NCI-H2029 treated with DMSO at 0.1 percent for 48 hours (cell line): ENCODE measurements at places on chromosomes 16 and 17.

DNA sequence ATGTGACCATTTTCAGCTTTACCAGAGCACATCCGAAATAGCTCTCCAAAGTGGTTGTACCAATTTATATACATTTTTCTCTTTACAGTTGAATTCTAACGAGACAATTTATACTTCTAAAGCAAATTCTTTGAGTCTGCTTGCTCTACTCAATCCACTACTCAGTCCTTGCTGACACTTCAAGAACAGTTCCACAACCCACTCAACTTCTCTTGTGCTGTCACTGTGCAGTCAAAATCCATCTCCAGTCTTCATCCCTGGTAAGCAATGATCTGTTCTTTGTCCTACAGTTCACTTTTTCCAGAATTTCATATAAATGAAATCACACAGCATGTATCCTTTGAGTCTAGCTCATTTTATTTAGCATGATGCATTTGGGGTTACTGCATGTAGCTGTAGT, 30.6 kb downstream of the NETO2 start:
- no peak for DNase-seq

GRCh38 chr17:66661411-66662256, 173.3 kb upstream of the CACNG5 start:
- DNase-seq: no peak

GRCh38 chr17:37388266-37388665, 12.5 kb downstream of the C17orf78 start:
- no peak for DNase-seq

DNA sequence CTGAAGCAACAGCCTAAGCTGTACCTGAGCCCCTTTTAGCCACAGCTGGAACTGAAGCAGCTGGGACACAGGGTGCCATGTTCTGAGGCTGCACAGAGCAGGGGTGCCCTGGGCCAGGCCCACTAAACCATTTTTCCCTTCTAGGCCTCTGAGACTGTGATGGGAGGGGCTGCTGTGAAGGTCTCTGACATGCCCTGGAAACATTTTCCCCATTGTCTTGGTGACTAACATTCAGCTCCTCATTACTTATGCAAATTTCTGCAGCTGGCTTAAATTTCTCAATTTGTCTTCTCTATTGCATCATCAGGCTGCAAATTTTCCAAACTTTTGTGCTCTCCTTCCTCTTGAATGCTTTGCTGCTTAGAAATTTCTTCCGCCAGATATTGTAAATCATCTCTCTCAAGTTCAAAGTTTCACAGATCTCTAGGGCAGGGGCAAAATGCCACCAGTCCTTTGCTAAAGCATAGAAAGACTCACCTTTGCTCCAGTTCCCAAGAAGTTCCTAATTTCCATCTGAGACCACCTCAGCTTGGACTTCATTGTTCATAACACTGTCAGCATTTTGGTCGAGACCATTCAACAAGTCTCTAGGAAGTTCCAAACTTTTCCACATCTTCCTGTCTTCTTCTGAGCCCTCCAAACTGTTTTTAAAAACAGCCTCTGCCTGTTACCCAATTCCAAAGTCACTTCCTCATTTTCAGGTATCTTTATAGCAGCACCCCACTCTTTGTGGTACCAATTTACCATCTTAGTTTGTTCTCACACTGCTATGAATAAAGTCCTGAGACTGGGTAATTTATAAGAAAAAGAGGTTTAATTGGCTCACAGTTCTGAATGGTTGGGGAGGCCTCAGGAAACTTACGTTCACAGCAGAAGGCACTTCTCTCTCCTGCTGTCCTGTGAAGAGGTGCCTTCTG, 49.8 kb downstream of the TMEM100 start:
- DNase-seq: no peak

GRCh38 chr16:51747329-51747728, 596.3 kb upstream of the SALL1 start:
- DNase-seq: no peak

DNA sequence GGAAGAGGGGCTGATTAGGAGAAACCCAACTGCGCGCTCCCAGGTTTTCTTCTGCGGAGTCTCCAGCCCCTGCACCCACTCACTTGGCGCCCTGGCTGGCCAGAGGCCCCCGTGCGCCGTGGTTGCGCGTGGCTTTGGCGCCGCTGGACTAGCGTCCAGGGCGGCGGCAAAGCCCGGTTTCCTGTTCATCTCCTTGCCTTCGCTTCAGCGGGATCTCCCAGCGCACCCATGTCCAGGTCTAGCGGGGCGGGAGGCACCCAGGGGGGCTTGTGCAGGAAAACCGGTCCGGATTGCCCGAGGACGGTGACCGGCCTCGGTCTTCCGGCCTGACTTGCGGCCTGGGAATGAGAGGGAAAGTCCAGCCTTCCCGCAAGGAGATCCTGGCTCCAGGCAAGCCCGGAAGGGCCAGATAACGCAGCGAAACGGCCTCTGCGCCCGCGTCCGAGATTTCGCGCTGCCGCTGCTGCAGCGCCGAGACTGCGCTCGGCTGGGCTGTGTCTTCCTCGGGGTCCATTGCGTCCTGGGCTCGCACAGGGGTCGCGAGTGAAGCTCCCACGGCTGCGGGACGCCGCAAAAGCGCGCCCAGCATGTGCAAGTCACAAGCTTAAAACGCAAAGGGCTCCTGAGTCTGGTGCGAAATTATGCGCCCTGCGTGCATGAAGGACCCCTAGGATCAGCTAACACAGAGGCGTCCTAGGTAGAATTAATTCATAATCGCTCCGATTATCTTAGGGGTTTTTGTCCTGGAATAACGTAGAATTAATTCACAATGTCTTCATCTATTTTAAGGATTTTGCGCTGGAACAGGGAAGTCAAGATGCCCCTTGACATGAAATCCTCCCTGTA, 5.7 kb downstream of the FOXF1 start:
- DNase-seq: no peak

DNA sequence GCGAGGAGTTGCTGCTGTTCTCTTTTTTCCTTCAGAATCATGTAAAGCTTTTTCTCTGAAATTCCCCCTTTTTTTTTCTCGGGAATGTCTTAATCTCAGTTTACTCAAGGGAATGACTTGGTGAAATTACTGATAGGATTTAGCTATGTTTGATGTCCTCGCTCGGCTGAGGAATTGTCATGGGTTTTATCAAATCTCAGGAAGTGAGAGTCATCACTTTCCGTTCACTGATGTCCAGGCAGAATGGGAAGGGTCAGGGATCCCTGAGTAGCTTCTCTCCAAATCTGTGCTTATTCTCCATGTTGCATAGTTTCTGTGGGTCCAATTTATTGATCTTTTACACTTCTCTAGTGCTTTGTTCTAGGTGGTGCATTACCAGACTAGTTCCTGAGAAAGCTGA, 6.3 kb downstream of the IGSF6 start:
- no peak for DNase-seq

- peak; percentile 21 for DNase-seq
These were observed 29.4 kb upstream of the POLR3E start for GRCh38 chr16:22267764-22268163.

GRCh38 chr17:72616447-72616846, 476.0 kb downstream of the SLC39A11 start:
- no peak for DNase-seq

DNA sequence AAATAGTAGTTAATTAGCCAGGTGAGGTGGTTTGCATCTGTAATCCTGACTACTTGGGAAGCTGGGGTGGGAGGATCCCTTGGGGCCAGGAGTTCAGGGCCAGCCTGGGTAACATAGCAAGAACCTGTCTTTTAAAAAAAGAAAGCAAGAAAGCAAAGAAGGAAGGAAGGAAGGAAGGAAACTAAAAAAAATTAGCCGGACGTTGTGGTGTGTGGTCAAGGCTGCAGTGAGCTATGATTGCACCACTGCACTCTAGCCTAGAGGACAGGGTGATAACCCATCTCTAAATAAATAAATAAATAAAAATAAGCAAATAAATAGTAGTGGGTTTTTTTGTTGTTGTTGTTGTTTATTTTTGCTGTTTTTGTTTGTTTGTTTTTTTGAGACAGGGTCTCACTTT, 39.3 kb upstream of the MAP2K6 start:
- no peak for DNase-seq

DNA sequence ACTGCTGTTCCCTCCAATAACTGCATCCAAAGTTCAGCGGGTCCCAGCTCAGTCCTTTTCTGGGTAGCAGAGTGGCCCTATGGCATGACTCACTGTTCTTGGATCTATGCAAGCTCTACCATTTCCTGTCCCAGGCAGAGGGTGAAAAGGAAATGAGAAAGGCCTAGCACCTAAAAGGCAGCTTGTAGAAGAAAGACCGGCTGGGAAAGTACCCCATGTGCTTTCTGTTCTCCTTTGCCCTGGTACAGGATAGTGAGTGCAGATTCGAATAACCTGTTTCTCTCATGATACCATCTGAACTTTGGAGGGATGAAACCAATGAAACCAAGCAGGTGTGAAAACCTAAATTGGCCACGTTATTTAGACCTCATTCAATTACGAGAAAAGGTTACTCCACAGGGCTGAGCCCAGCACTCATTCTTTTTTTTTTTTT, 12.7 kb upstream of the HASPIN start:
- no peak for DNase-seq

GRCh38 chr16:15055141-15056053, 477 bp downstream of the NTAN1 start:
- DNase-seq: no peak

DNA sequence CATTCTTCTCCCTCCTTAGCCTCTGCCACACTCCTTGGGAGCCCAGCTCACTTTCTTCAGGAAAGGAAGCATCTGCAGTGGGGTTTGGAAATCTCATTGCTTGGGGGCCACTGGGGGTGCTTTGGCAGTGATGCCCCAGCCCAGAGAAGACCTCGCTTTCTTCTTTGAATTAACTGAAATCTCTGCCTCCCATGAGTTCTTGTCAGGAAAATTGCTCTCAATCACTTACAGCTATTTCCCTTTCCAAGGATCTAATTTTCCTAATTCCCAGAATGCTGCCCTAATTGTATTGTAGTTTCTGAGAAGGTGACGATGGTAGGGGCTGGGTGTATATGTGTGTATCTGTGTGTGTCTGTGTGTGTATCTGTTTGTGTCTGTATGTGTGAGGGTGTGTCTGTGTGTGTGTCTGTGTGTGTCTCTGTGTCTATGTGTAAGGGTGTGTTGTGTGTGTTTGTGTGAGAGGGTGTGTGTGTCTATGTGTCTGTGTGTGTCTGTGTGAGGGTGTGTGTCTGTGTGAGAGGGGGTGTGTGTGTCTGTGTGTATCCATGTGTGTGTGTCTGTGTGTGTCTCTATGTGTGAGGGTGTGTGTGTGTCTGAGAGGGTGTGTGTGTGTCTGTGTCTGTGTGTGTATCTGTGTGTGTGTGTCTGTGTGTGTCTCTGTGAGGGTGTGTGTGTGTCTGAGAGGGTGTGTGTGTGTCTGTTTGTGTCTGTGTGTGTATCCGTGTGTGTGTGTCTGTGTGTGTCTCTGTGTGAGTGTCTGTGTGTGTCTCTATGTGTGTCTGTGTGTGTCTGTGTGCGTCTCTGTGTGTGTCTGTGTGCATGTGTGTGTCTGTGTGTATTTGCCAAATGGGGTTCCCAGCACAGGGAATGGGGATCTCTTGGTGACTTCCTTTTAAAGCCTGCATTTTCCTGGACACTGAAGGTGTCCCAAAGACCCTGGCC, 83.5 kb upstream of the DNAJA2 start:
- DNase-seq: no peak

GRCh38 chr17:65222214-65222738, 85.1 kb downstream of the RGS9 start:
- no peak for DNase-seq

- DNase-seq: no peak
These were observed at the start of gene CBX2 for GRCh38 chr17:79777894-79778503. Gene CBX2, plus strand, starts transcription at chr17:79778148. Its CDS starts 88 bp downstream, at chr17:79778236.

DNA sequence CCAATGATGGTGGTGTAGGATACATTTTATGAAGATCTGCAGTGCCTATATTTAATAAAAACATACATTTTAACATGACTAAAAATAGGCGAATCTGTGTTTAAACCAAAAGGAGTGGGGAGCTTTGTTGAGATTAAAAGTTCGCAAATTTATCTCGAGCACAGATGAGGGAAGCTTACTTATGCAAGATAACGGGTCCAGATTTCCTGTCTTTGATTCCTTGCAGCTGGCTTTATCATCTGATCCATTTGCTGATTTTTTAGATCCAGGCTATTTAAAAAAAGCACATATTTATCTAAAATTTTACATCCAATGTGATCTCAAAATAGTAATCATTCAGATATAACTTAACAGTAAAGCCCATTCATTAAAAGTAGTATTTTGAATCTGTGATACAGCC, 57.0 kb upstream of the INTS2 start:
- DNase-seq: no peak

GRCh38 chr16:57144027-57144426, 41.8 kb downstream of the PSME3IP1 start:
- no peak for DNase-seq

GRCh38 chr16:54934481-54935265, 4.0 kb downstream of the IRX5 start:
- no peak for DNase-seq

GRCh38 chr16:70161350-70161749, 12.2 kb upstream of the CLEC18C start:
- DNase-seq: no peak

- no peak for DNase-seq
These were observed 10.7 kb downstream of the WIPI1 start for GRCh38 chr17:68446626-68447041.

DNA sequence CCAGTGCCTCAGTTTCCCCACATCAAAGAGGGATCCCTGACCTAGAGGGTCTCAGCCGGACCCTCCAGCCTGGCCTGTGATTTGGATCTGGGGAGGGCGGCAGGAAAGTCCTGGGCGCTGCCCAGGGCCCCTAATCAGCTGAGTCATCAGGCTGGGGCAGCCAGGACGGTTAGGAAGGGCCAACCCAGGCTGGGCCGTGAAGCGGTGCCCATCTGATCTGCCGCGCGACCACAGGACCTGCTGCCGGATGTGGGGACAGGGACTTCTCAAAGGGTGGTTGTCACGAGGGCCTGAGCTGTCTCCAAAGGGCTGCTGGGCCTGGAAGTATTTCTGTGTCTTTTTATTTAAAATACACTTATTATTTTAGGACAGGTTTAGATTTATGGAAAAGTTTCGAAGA, 4.4 kb downstream of the TPSAB1 start:
- DNase-seq: no peak

GRCh38 chr17:1557355-1558095, 5.1 kb downstream of the PITPNA start:
- DNase-seq: no peak

- peak; percentile 53 for DNase-seq
These were observed 13.9 kb downstream of the CYB561 start for GRCh38 chr17:63431939-63432804.

- no peak for DNase-seq
These were observed 12.6 kb upstream of the CEP20 start for GRCh38 chr16:15900901-15901500.

DNA sequence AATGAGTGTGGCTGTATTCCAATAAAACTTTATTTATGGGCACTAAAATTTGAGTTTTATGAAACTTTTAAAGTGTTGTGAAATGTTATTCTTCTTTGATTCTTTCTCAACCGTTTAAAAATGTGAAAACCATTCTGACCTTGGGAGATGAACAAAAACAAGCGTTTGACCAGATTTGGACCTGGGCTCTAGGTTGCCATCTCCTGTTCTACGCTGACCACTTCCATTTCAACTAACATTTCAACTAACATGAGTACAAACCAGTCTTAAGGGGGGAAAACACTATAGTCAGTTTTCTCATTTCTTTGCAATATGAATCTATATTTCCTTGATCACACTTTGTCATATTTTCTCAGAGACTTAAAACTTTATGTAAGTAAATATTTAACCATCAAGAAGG, 118.4 kb upstream of the IRX5 start:
- DNase-seq: no peak

- DNase-seq: no peak
These were observed 767 bp downstream of the ARSG start for GRCh38 chr17:68291836-68292688.

GRCh38 chr17:82039695-82040299, 2.3 kb upstream of the DCXR start:
- DNase-seq: no peak

- no peak for DNase-seq
These were observed 17.2 kb upstream of the BMERB1 start for GRCh38 chr16:15417197-15417596.
